ENCODE measurements at places on chromosomes 12 and 14.
A peak's percentile ranks its signal among the peaks of the same experiment; 100 is the strongest.

GRCh38 chr14:62736048-62737043, 308.9 kb downstream of the KCNH5 start:
- no peak for DNase-seq

GRCh38 chr12:130764475-130765185, 48.5 kb upstream of the RIMBP2 start:
- DNase-seq: peak; percentile 53

DNA sequence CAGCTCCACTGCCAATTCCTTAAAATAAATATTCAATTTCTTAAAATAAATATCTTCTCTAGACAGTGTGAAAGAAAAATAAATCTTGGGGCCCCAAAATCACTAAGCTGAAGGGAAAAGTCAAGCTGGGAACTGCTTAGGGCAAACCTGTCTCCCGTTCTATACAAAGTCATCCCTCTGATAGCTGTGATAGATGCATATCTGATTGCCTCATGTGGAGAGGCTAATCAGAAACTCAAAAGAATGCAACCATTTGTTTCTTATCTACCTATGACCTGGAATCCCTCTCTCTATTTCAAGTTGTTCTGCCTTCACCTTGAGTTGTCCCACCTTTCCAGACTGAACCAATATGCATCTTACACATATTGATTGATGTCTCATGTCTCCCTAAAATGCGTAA, 889.8 kb downstream of the TRHDE start:
- DNase-seq: no peak

DNA sequence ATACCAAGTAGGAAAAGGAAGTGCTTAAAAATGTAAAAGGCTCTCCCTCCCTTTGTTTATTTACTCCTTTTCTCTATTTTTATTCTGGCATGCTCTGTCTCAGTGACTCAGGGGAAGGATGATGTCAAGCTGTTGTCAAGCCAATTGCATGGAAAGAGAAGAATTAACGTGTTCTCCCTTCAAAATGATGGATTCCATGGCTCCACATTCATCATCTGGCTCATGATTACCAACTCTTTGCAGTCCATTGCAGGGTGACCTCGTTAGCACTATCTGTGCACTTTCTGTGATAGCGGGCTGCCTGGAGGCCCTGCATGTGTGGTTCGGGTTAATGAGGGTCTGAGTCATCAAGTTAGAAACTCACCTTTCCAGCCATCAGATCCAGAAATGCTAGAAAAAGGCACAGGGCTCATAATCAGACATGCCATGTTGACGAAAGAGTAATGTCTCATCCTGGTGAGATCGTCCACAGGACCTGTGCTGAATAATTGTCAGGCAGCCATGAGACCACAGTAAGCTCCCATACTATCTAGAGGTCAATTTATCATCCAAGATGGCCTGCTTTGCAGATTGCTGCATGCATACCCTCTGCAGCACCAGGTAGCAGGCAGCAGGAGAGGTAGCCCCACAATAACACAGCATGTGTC, 79.2 kb upstream of the BTG1 start:
- DNase-seq: no peak

- DNase-seq: peak; percentile 75
Measured at GRCh38 chr14:92105893-92106142, 564 bp downstream of the ATXN3 start.

DNA sequence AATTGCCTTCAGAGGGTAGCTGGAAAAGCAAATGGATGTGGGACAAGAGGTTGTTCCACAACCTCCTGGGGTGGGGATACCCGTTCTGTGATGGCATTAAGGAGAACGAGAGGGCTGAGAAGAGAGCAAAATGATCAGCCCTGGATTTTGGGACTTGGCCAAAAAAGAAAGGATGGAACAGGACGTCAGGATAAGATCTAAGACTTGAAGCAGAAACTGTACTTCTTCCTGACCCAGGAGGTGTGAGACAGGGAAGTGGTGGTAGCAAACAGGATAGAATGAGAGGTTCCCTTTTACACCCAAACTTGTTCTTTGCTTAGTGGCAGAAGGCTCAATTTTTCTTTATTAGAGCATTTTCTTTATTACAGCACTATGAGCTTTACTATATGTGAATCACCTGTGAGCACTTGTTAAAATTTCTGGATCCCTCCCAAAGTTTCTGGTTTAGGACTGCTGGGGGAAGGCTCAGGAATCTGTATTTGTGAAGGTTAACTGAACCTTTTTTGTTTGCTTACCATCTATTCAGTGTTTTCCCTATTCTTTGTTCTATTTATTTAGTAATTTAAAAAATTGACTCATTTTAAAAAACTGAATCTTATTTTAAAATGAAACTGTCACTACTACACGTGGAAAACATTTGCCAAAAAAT, 59.2 kb downstream of the ERC1 start:
- DNase-seq: peak; percentile 9

GRCh38 chr12:68403296-68403695, 71.1 kb upstream of the MDM1 start:
- no peak for DNase-seq

DNA sequence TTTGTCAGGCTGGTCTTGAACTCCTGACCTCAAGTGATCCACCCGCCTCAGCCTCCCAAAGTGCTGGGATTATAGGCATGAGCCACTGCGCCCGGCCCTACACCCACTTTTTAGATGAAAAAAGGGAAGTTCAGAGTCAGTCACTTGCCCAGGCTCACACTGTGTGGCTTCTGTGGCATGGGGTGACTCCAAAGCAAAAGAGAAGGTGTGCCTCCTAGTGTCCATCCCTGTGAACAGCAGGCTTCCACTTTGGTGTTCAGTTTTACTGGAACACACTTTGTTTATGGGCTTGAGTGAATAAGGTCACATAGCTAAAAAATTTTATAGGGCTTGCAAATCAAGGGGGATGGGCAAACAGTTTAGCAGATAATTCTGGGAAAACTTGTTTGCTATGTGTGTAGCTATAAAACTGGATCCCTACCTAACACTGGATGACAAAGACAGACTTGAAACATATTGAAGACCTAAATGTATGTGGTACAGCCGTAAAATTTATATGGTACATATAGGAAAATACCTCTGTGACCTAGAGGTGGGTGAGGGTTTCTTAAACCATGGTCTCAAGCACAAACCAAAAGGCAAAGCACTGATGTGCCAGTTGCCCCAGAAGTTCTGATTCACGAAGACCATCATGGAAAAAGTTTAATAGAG, 54.9 kb downstream of the EID3 start:
- peak; percentile 92 for DNase-seq

DNA sequence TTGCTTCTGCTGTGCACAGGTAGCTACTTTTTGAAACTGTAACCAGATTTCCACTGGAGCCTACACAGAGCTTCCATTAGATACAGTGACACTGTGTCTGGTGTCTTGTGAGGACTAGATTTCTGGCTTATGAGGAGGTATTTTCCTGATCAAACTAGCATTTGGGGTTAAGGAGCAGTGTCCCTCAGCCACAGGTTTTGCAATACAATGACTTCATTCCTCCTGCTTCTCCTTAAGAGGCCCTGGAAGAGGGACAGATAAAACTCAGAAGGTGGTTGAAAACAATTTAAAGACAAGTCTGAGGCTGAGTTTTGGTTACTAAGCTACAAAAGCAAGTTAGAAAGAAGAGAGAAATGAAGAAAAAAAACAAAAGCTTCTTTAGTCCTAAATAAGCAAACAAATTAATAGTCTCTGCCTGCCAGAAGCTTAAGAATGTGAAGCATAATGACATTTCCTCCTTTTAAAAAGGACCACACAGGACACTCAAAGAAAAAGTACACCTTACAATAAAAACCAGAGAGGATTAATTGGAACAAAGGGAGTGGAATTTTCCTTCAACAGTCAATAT, 53.0 kb downstream of the PKP2 start:
- peak; percentile 7 for DNase-seq

GRCh38 chr14:95564060-95564459, 29.2 kb downstream of the GLRX5 start:
- no peak for DNase-seq

DNA sequence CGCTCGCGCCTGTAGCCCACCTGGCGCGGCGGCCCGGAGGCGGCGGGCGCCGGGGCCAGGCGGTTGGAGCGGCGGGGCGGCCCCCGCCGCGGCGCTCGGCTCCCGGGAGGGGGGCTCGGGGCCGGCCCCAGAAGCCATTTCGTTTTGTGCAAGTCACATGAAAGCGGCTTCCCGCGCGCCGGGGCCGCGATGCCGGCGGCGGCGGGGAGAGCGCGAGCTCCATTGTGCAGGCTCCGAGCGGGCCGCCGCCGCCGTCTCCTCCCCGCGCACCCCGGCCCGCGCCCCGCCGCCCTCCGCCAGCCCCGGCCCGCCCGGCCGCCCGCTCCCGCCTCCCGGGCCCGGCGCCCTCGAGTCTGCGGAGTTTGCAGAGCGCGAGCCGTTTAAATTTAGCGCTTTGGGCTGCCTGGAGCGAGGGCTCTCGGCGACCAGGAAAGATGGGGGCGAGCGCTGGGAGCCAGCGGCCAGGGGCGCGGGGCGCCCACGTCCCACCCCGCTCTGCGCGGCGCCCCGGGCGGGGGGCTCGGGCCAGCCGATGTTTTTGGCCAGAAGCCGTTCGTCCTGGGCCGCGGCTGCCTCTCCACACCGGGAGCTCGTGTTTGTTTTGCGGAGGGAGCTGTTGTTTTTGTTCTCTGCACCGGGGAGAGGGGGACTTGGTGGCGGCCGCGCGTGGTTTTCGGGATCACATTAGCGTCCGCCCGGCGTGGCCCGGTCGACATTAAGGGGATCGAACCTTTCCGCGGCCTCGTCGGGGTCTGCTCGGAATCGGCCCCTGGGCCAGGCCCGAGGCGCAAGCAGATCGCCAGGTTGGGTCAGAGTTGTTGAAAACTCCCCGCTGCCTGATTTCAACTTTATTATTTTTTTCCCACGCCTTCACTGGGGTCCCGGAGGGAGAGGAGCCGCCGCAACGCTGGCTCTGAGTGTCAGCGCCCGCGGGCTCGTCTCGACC, 982 bp downstream of the BCL7A start:
- peak; percentile 56 for DNase-seq

- no peak for DNase-seq
Measured at GRCh38 chr12:98084391-98084790, 431.0 kb upstream of the TMPO start.

GRCh38 chr14:81091660-81092059, 129.1 kb downstream of the GTF2A1 start:
- DNase-seq: no peak

- no peak for DNase-seq
Measured at GRCh38 chr12:54341378-54342300, 16.7 kb downstream of the COPZ1 start.

DNA sequence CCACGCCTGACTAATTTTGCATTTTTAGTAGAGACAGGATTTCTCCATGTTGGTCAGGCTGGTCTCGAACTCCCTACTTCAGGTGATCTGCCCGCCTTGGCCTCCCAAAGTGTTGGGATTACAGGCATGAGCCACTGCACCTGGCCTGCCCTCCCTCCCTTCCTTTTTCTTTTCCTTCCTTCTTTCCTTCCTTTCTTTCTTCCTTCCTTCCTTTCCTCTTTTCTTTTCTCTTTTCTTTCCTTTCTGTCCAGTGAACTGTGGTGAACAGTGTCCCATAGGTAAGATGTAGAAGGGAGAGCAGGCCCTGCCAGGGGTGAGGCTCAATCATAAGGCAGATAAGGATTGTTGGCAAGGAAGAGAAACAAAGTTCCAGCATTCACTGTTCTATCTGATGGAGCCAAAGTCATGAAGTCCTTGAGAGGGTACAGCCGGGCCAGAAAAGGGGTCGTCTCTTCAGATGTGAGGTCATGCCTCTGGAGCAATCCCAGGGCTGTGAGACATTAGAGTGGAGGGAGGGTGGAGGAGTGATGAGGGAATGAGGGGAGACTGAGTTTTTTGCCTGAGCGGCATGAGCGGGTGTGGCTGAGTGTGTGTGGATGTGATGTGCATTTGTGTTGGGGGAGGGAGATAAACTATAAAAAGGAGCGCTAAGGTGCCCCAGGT, 4.2 kb upstream of the MLF2 start:
- DNase-seq: no peak

DNA sequence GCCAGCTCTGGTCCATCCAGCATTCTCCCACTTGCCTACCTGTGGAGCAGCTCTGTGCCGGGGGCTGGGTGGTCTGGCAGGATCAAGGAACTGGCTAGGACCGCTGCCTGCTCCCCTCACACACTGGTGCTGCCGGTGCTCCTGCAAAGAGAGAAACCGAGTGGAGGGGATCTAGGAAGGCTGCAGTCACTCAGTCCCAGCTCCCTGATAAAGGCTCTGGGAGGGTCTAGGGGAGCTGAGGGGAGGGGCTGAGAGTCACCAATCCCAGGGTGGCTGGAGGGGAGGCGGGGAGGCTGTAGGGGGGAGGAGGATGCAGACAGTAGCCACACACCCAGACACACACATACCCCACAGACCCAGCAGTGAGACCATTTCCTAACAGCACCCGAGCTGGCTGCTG, at the start of gene TAC3:
TSS of gene TAC3 (minus strand) at position 182 of the 400 bp plus-strand sequence. CDS start 732 bp downstream, outside the sequence.
- peak; percentile 25 for DNase-seq

DNA sequence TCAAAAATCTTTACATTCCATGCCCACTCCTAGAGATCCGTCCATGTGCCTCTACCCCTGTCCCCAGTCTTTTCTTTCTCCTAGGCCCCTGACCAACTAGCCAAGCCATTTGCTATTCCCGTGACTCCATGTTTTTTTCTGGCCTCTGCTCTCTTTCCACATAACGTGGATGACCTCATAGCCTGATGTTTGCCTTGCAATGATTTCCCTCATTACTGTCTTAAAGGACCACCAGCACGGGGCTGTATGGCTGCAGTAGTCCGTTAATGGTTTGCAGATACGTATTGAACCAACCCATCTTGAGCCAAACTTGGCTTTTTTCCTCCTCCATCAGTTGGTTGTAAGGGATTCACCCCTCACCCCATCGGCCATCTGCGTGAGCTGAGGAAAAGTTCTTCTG, 226.0 kb downstream of the PCNX1 start:
- no peak for DNase-seq

GRCh38 chr12:70847871-70848270, 72.7 kb downstream of the PTPRR start:
- no peak for DNase-seq

- DNase-seq: no peak
Measured at GRCh38 chr12:56517854-56518253, 3.8 kb upstream of the RBMS2 start.

DNA sequence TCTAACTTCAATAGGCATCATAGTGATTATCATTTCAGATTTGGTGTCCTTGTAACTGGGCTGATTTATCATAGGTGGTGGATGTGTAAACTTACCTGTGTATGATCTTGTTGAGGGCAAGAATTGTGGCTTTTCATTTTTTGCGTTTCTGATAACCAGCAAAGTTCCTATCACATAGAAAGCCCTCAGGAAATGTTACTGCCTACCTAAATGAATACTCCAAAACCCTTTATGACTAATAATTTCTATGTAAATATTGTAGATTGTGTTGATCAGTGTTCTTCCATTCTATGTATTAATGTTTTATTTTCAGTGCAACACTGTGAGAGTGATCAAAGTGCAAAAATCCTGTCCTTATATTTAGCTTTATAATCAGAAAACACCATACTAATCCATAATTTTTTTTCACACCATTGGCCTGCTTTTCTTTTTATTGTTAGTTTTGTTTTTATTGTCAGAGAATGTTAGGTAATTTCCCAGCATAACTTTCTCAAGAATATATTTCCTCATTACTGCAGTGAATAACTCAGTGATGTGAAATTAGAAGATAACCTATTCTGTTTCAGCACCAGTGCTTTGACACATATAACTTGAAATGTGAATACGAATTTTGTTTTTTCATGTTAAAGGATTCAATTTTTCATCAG, 94.1 kb downstream of the GPHN start:
- DNase-seq: no peak

All from NB4 (cell line).